ENCODE measurements at places on chromosomes 2 and 18. TPM values are rescaled to one million over a fixed set of nuclear protein-coding genes. Genes with fewer than 3 reads are reported as not detected.

Gene FEV
- total RNA-seq: not detected

Gene IL37
- not detected for total RNA-seq

Gene ALKAL2
- total RNA-seq: not detected

Gene PDE1A
- 3.0 TPM for total RNA-seq

Gene IL36B
- not detected for total RNA-seq

Gene DSEL
- total RNA-seq: 9.2 TPM

Gene SERPINB13
- not detected for total RNA-seq

Gene ATF2
- 56.8 TPM for total RNA-seq

Gene CASP10
- total RNA-seq: 68.7 TPM

Gene IL36A
- not detected for total RNA-seq

DNA sequence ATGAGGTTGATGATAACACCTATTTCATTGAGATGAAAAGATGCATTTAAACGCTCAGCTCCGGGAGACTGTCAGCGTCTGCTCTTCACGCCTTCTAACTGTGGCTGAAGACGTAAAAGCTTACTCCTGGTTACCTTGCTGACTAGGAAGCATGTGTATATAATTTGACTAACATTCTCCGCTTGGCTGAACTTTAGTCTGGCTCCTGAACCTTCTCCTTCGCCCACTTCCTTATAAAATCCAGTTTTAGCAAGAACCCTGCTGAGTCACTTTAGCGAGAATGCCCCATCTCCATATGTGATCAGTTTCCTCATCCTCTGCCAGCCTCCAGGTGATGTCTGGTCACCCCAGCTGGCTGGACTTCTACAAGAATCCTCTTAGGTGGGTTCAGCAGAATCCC is 12.7 kb upstream of the CREG2 start:
- no peak for DNase-seq

- no peak for DNase-seq
These were observed 1.1 kb upstream of the SYT4 start for GRCh38 chr18:43278355-43278754.

- peak; percentile 39 for DNase-seq
These were observed 219.6 kb downstream of the LTBP1 start for GRCh38 chr2:33166287-33166881.

DNA sequence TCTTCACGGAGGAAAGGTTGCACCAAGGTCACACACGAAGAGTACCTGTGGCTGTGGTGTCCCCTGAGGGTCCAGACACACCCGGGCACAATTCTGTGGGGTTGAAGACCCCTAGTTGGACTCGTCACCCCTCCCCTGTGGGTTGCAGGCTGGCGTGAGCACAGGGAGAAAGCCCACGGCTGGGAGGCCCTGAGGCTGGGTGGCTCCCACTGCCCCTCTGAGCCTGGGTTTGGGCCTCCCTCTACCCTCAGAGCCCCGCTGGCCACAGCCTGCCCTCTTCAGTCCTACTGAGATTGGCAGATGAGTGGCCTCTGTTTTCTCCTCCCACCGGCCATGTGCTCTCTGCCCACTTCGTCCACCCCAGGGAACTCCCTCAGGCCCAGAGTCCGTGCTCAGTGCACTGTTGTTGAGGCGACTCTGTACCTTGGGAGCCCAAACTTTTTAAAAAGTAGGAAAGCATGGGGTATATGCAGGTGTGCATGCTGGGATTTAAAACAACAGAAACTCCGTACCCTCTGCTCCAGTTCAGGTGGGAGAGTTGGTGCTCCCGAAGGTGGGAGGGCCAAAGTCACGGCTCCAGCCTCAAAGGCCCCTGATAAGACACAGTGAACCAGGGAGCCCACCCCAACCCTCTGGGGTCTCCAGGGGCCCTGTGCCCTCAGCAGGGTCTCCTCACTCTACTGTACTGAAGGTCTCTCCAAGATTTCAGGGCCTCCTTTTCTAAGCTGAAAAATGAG is 19.1 kb downstream of the RAMP1 start:
- DNase-seq: no peak

GRCh38 chr18:75654851-75655751 is 227.6 kb upstream of the SMIM21 start:
- DNase-seq: no peak

DNA sequence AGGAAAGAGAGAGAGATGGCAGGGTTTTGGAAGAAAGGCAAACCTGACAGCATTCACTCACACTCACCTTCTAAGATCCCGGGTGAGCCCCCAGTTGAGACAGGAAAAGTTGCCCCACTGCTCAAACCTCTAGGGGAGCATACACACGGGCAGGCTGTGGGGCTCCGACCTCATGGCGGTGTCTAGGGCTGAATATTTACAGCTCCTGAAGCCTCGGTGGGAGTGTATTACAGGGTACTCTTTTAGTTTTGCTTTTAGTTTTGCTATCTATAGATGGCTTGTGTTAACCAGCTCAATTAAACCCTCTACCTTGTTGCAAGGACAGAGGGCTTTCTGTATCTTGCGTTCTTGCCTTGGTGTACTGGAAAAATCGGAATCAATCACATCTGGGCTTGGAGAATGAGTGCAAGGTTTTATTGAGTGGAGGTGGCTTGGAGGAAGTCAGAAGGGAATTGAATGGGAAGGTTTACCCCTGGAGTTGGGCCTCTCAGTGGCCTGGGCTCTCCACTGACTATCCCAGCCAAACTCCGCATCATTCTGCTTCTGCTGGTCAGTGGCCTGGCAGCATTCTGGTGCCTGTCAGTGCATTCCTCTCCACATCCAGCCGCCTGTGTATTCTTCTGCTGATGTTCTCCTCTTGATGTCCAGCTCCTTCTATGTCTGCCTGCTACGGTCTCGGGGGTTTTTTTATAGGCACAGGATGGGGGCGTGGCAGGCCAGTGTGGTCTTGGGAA is 10.1 kb upstream of the IFIH1 start:
- no peak for DNase-seq

DNA sequence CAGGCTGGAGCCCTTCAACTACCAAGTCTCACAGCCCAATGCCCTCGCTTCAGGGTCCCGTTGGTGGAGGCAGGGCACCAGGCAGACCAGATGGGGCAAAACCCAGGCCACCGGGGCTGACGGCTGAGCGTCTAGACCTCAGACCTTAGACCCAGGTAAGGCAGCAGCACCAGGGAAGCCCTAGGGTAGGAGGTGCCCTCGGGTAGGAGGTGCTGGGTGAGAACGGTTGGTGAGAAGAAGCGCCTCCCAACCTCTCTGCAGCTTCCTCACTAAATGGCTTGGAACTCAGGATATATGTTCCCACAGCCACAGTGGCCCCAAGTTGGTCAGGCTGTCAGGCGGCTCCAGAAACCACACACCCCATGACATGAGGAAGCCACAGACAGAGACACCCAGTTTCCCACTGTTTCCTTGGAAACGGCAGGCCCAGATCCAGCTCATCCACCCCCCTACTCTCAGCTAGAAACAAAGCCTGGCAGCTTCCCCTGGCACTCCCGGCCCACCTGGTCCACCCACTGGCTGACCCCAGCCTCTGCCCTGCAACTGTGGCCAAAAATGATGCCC is 13.1 kb upstream of the MLPH start:
- DNase-seq: no peak

DNA sequence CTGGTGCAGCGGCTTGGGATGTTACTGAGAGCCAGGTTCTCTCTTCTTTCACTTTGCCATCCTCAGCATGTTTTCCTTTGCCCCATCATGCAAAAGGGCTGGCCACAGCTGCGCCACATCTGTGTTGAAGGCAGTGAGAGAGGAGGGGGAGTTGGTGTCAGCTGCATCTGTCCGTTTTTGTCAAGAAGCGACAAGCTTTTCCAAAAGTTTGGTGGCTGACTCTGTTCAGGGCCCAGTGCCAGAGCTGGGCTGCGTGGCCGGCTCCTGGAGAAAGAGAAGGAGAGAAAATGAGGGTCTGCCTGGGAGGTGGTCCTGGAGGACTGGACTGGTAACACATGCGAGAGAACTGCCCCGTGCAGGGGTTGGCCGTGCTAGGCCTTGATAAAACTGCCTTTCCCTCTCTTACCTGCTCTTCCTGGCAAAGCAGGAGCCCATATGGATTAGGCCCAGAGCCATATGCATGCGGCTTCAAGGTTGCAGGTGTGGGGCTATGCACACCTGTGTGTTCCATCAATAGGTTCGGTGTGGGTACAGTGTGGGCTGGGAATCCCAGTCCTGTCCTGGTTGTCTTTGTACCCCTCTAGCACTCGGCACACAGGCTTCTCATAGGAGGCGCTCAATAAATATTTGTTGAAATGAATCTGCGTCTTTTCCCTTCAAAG is 9.0 kb downstream of the RNF144A start:
- no peak for DNase-seq

DNA sequence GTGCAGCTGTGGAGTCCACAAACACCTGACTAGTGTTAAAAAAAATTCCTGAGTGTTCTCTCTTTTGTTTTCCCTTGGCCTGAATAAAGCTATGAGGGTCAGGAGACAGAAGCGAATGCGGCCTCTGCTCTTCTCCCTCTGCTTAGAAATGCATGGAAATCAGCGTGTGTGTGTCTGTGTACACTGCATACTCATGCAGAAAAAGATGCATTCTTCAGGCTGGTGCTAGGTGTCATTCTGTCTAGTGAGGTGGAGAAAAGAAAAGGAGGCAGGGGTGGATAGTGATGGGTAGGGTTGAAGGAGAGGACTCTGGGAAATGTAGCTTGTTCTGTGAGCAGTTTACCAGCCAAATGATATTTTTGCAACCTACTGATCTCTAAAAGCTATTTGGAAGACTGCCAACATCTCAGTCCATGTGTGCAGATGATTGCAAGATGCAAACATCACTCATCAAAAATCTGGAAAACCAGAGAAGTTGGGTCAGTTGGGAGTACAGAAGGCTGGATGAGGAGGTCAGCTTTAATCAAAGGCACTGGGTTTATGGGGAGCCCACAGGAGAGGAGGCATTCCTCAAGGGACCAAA is 177.7 kb downstream of the INSIG2 start:
- no peak for DNase-seq

DNA sequence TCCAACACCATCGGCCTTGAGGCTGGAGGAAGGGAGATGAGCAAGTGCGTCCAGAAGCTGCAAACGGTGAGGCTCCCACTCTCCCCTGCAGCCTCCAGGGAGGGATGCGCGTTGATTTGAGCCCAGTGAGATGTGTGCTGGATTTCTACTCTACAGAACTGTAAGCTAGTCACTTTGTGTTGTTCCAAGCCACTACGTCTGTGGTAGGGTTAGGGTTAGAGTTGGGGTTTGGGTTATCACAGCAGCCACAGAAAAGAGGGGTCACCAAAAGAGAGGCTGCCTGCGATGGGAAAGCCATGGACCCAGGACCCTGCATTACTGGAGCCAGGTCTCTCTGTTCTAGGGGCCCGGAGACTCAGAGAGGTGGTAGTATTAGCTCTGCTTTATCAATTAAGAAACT is 94.5 kb downstream of the KCNF1 start:
- DNase-seq: no peak

DNA sequence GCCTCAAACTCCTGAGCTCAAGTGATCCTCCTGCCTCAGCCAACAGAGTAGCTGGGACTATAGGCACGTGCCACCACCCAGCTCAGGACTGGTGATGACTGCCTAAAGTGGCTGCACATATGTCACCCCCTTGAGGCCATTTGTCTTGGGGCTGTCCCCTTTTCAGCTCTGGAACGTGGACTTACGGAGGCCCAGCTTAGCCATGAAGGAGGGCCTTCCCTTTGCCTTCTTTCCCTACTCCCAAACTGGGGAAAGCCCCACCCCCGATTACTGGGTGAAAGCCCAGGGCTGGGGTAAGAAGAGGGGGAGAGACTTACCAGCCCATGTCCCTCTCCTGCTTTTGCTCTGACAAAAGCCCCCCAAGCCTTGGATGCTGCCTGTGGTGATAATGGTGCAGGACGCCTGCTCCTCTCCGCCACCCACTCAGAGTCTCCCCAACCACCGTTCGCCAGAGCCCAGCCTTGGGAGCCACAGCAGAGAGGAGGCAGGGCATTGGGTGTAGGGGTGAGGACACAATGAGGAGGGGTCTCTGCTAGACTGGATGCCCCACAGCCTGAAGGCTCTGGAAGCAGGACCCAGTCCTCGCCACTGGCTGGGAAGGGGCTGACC is 2.5 kb upstream of the DUSP2 start:
- DNase-seq: no peak

DNA sequence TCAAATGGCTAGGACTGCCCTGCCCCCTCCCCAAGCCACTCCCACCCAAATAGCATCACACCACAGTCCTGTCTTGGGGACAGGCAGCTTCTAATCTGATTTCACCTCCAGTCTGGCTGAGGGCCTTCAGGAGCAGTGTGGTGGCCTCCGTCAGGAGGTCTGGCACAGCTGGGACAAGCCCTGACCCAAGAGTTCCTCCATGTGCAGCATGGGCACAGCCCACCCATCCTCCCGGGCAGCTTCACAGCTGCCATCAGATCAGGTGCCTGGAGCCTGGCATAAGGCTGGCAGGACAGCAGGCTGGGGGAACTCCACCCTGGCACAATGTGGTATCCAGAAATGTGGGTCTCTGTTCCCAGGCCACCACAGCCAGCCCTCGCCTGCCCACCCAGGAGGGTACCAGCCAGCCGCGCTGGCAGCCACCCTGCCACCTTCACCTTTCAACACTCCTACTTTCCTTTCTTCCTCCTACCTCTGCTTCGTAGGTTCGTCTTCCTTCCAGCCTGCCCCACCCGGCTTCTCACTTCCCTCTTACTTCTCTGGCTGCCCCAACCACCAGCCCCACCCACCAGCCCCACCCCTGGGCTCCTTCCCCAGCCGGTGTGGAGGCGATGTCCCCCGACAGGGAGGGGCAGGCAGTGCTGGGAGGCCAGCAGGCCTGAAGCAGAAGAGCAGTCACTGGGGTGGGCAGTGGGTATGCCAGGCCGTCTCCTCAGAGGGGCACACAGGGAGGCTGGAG is at the start of gene CAPG:
CAPG (minus strand) TSS at position 522 of the 739 bp plus-strand sequence. CDS start 8,221 bp downstream, outside the sequence.
- no peak for DNase-seq

DNA sequence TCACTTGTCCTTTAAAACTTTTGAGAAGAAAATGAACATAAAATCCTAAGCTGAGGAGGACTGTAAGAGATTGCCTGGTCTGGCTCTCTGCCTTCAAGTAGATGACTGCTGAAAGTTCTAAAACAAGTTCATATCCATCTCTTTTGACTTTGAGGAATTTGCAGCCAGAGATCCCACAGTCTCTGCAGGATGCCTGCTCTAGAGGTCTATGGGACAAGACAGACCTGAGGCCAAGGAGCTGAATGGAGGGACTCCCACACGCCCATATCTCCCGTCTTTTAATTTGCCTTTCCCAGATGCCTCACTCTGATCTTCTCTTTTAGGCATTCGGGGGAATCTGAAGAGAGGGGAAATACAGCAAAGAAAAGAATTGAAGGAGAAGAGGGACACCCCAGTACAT is 255.9 kb upstream of the RASGRP3 start:
- DNase-seq: no peak

DNA sequence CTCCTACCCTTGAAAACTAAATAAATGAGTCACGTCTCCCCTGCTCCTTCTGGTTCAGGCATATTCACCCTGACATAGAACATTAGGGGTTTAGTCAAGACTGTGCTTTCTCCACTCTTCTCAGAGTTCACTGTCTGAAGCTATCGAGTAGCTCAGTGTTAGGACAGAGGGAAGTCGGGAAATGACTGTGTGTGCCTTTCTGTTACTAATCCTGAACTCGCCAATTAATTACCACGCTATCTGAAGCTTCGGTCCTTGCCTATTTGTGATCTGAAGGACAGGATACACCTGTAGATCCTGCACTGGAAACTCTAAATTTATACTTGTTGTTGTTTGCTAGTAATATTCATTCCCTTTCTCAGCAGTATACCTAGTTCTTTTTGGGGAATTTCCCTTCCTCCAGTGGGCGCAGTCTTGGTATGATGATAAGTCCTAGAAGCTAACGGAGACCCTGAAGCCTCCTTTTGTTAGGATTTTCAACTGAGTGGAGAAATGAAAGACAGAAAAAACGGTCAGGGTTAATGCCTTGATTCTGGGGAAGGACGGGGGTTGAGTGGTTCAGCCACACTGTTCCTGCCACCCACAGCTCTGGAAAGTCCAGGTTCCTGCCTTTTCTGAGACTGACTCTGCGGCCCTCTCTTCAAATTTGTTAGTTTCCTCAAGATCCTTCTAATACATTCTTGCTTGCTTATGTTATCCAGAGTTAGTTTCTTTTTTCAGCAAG is 218.0 kb downstream of the DLGAP1 start:
- no peak for DNase-seq

All from dermis blood vessel endothelial cell (primary cell).